ENCODE measurements at places on chromosomes 16 and 17. TPM values are rescaled to one million over a fixed set of nuclear protein-coding genes. Genes with fewer than 3 reads are reported as not detected.

The BPTF gene
- 20.5 TPM for total RNA-seq

The CCL17 gene
- not detected for total RNA-seq

The PAM16 gene
- 64.3 TPM for total RNA-seq

The UTS2R gene
- not detected for total RNA-seq

The TRIM72 gene
- total RNA-seq: not detected

The AHSP gene
- not detected for total RNA-seq

The OTOP3 gene
- not detected for total RNA-seq

The AGRP gene
- total RNA-seq: not detected
